ENCODE measurements at places on chromosomes 6 and 20.

- no peak for DNase-seq
These were observed 30.2 kb upstream of the DACT2 start for GRCh38 chr6:168349718-168350210.

DNA sequence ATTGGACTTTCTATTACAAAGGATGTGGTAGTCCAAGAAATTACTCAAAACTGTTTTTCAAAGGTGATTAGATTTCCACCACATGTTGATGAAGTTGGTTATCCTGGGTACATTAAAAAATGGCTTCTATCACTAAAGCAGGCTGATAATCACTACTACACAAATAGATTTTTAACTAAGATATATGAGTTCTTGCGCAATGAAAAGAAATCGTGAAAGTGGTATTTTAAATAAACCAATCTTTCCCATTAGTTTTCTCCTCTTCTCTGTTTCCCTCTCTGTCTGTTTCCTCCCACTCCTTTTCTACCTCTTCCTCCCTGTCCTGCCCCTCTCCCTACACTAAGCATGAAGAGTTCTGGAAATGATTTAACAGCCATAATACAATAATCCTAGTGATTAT is 487.9 kb upstream of the CITED2 start:
- DNase-seq, result no peak

DNA sequence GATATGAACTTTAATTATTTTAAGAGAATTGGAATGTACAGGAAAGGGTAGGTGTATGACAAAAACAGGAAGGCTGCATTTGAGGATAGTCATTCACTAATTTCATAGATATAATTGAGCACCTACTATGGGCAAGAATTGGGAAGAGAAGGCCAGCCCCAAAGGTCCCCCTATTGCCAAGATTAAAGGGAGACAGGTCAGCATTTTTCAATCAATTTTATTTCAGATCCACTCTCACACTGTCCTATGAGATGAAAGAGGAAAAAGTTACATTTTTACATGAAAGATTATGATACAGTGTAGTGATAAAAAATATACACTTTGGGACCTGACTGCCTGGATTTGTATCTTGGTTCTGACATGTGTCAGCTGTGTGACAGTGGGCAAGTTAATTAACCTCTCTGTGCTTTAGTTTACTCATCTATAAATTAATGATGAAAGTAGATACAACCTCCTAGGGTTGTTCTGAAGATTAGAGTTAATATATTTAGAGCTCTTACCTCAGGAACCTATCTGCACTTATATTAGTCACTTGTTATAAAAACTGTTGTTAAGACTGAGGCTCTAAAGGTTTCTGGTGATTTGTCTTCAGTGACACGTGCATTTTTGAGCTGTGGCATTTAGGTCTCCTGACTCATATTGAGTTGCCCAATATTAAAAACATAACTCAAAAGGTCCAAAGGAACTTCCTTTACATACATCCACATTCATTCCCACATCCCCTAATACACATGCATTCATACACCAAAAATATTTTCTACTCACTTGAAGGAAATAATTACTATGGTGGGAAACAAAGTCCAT is 45.7 kb downstream of the SCGN start:
- no peak for DNase-seq

DNA sequence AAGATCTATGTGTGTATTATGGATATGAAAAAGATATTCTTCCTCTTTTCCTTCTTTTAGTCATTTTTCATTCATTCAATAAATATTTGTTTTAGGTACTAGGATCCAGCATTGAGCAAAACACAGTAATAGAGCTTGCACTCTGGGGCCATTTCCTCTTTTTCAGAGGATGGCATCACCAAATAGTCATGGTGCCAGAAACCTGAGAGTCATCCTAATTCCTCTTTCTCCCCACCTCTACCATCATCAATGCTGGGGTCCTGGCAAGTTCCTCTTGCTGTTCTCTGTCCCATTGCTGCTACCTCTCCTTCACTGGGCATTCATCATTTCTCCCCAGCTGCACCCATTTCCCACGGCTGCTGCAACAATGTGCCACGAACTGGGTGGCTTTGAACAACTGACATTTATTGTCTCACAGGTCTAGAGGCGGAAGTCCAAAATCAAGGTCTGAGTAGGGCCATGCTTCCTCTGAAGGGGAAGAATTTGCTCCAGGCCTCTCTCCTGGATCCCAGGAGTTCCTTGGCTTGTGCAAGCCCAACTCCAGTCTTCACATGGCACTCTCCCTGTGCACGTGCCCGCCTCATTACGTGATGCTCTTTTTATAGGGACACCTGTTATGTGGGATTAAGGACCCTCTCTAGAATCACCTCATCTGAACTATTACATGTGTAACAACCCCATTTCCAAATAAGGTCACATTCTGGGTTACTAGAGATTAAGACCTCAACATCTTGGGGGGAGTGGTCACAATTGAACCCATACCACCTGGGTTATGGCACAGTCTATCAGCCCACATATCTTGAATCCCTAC is 9.5 kb upstream of the IGF2R start:
- no peak for DNase-seq

- DNase-seq, result no peak
These were observed 372.0 kb downstream of the PREX1 start for GRCh38 chr20:48455651-48456365.

- DNase-seq, result peak; percentile 35
These were observed 77.1 kb downstream of the SGK1 start for GRCh38 chr6:134240665-134241431.

GRCh38 chr20:54920491-54920890 is 445.1 kb downstream of the DOK5 start:
- no peak for DNase-seq

DNA sequence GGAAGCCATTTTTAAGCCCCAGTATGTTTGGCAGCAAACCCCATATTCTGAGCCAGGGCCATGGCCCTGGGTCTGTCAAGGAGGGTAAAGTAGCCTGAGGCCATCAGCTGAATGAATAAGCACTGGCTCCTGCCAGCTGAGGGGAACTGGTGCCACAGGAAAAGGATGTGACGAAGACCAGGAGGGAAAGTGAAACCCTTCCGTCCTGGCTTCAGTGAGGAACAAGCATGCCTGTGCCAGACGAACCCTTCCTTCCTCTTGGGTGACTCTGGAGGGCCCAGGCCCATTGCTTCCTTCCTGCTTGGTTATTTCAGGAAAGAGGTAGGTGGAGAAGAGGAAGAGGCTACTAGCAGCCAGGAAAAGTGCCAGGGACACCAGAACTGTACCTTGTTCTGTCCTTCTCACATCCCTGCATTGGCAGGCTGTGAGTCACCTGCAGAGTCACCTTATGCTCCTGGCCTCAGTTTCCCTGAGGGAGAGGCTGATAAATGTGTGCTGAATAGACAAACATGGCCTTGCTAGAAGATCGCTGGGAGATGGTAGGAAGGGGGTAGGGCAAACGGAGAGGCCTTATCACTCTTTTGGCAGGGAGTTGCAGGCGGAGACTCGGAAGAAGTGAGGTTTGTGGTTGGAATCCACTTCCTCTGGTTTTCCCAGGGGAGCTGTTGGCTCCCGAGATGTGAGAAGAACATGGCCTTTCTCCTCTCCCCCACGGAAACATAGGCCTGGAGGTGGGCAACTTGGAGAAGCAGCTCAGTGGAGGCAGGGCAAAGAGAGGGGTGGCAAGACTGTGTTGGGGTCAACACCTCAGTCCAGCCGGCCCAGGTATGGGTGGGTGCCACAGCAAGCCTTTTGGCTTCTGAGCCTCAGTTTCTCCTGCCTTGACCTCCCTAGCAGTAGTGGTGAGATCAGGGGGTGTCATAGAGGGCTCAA is 37.4 kb downstream of the COX4I2 start:
- DNase-seq, result peak; percentile 54

DNA sequence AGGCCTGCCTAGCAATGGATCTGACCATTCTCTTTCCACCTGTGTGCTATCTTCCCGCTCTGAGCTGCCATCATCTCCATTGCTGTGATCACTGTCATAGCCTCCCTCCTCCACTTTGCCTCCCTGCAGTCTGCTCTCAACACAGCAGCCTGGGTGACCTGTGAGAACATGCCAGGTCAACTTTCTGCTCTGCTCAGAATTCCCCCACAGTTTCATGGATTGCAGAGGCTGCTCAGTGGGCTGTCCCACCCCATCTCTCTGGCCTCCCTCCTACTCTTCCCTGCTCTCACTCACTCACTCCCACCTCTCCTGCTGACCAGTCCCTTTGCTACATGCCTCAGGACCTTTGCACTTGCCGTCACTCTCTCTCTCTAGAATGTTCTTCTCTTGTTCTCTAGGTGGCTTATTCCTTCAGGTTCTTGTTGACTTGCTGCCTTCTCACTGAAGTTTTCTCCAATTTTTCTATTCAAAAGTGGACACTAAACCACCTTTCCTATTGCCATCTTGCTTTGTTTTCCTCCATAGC is 159.9 kb downstream of the CD83 start:
- DNase-seq, result no peak

GRCh38 chr6:13005994-13006393 is 289.4 kb downstream of the PHACTR1 start:
- DNase-seq, result no peak

- no peak for DNase-seq
These were observed 11.0 kb downstream of the PACSIN1 start for GRCh38 chr6:34476921-34477320.

DNA sequence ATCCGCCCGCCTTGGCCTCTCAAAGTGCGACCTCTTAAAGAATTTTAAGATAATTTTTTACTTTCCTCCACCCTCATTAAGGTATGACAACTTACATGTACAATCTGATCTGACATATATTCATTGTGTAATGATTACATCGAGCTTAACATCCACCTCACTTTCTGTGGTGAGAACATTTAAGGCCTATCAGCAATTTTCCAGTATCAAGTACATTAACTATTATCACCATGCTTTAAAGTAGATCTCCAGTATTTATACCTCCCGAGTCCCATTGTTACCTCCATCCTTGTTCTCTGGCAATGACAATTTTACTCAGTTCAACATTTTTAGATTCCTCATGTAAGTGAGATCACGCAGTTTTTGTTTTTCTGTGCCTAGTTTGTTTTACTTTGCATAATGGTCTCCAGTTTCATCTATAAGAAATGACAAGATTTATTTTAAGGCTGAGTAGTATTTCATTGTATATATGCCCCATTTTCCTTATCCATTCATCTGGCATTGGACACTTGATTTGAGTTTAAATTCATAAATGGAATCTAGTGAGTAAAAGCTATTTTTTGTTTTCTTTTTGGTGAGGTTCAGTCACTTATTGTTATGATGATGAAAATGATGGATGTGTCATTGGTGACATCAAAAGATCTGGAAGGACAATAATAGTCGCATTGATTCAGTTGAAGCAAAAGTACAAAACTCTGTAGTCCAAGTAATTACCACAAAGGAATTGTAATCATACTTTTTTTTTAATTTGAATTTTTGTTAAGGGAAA is 87.0 kb downstream of the OR2B2 start:
- DNase-seq, result no peak

DNA sequence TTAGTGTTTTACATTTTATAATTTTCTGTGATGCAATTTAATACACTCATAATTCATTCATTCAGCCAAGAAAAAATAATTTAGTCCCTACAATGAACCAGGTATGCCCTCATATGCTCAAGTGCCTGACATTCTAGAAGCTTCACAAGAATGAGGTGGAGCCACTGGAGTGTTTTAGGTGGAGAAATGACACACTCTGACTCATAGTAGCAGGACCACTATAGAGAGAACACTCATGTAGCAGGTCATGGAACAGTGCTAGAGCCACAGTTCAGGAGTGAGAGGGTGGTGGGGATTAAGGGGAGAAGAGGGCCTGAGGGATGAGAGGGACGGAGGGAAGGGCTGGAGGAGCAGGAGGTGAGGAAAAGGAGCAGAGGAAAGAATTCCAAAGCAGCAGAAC is 1.4 kb upstream of the HLA-G start:
- DNase-seq, result no peak

GRCh38 chr6:52642368-52642767 is 28.5 kb upstream of the TMEM14A start:
- DNase-seq, result no peak

GRCh38 chr6:140854318-140854717 is 1278.4 kb upstream of the GJE1 start:
- no peak for DNase-seq

Measured in activated T-cell treated with anti-CD3 and anti-CD28 coated beads for 48 hours (primary cell).